CD4-positive, alpha-beta T cell (primary cell): ENCODE measurements at places on chromosomes 7 and 10. TPM values are rescaled to one million over a fixed set of nuclear protein-coding genes. Genes with fewer than 3 reads are reported as not detected.

DNA sequence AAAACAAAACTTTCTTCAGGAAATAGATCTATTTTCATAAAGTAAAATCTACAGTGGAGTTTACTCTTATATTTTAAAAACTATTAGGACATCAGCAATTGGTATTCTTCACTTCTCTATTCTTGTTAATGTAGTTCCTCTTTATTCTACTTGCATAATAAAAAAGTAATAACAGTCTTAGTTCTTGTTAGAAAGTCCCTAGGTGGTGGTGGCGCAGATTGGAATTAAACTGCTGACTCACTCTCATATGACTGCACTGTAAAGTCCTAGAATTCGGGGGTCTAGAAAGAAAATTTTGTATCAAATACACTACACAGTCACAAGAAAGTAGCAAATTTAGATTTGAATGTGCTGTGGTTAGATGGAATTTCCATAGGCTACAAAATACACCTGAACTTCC lies 44.6 kb upstream of the TES start:
- peaks cover 5% of the 10 kb centered on the region for H3K4me1 ChIP-seq
- no peak overlapping the region for H3K27ac ChIP-seq
- H3K4me3 ChIP-seq = no peak overlapping the region
- H3K36me3 ChIP-seq = no peaks in the 10 kb centered on the region
- DNase-seq = no peak

DNA sequence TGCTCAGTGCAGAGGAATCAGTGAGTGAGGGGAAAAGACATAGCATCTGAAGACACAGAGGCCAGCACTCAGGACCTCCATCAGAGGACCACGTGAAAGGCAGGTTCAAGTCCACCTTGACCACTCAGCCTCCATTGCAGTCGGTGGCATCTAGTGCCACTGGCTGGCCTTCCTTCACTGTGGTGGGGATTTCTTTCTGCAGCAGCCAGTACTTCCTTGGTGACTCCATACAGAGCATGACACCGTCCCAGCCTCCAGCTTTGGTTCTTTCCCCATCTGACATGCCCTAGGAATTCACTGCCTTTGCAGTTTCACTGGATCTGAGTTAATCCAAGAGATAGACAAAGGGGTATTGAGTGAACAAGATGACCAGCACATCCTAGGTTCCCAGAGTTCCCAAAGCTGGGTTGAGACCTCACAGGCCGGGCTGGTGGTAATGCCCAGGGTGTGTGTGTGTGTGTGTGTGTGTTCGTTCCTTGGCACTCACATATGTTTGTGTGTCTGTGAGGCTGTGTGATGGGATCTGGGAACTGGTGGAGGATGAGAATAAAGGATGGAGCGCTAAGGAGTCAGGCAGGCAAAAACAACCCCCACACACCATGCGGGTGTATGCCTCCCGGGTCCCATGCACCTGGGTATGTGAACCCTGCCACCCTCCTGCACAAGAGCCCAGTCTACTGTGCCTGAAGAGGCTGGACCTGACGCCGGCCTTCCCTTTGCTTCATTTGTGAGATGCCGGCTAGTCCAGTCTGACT lies 57.8 kb downstream of the SYPL1 start:
- no peaks in the 10 kb centered on the region for H3K27me3 ChIP-seq
- no peak for DNase-seq
- H3K4me3 ChIP-seq = no peak overlapping the region
- H3K4me1 ChIP-seq = peaks cover 15% of the 10 kb centered on the region
- H3K36me3 ChIP-seq = no peaks in the 10 kb centered on the region

- H3K4me3 ChIP-seq = no peak overlapping the region
- H3K36me3 ChIP-seq = no peaks in the 10 kb centered on the region
- peaks cover 4% of the 10 kb centered on the region for H3K4me1 ChIP-seq
- no peak for DNase-seq
- H3K27me3 ChIP-seq = peaks cover 3% of the 10 kb centered on the region
- no peak overlapping the region for H3K27ac ChIP-seq
Observed at GRCh38 chr10:127996586-127996985, 89.7 kb downstream of the PTPRE start.

ZFAND2A gene
- 92.3 TPM for total RNA-seq

SOSTDC1 gene
- not detected for total RNA-seq

GRCh38 chr7:141701489-141702046 lies 398 bp downstream of the DENND11 start:
- no peaks in the 10 kb centered on the region for H3K36me3 ChIP-seq
- DNase-seq = peak; percentile 56
- H3K27ac ChIP-seq = peak overlapping the region; percentile 76
- peak overlapping the region; percentile 68 for H3K4me3 ChIP-seq

PDGFA gene
- total RNA-seq = 0.55 TPM

- H3K27ac ChIP-seq = no peak overlapping the region
- no peaks in the 10 kb centered on the region for H3K4me1 ChIP-seq
- H3K36me3 ChIP-seq = no peaks in the 10 kb centered on the region
- no peak for DNase-seq
Observed at GRCh38 chr7:74579800-74580685, 77.5 kb upstream of the GTF2I start.

GRCh38 chr7:103142494-103142893 lies 6.4 kb downstream of the NAPEPLD start:
- no peak overlapping the region for H3K27ac ChIP-seq
- peaks cover 4% of the 10 kb centered on the region for H3K4me1 ChIP-seq
- H3K27me3 ChIP-seq = no peaks in the 10 kb centered on the region

- no peak for DNase-seq
- H3K27me3 ChIP-seq = peaks cover 65% of the 10 kb centered on the region
- no peak overlapping the region for H3K4me3 ChIP-seq
- H3K4me1 ChIP-seq = peaks cover 13% of the 10 kb centered on the region
- H3K36me3 ChIP-seq = no peaks in the 10 kb centered on the region
- no peak overlapping the region for H3K27ac ChIP-seq
Observed at GRCh38 chr7:155813125-155813524, 862 bp upstream of the SHH start.

GRM3 gene
- total RNA-seq = not detected

CELF2 gene
- total RNA-seq = 205 TPM

DNA sequence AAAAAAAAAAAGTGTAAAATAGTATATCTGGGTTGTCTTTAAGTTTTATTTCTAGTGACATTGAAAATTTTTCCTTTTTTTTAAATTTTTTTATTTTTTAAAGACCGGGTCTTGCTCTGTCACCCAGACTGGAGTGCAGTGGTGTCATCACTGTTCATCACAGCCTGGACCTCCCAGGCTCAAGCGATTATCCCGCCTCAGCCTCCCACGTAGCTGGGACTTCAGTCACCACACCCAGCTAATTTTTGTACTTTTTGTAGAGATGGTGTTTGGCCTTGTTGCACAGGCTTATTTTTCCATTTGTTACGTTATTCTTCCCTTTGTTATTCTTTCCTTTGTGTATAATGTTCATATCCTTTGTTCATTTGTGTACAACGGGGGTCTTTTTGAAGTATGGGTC lies 30.1 kb downstream of the TSPAN14 start:
- no peak for DNase-seq
- H3K27ac ChIP-seq = peak overlapping the region; percentile 81
- H3K4me1 ChIP-seq = peaks cover 83% of the 10 kb centered on the region
- H3K4me3 ChIP-seq = peak overlapping the region; percentile 37
- no peaks in the 10 kb centered on the region for H3K27me3 ChIP-seq

DLX6 gene
- total RNA-seq = not detected

- no peak overlapping the region for H3K4me3 ChIP-seq
- DNase-seq = no peak
Observed at GRCh38 chr10:92278996-92279696, 11.7 kb downstream of the CPEB3 start.

FGF8 gene
- total RNA-seq = not detected

- no peaks in the 10 kb centered on the region for H3K36me3 ChIP-seq
- no peak for DNase-seq
- no peaks in the 10 kb centered on the region for H3K4me1 ChIP-seq
- H3K27ac ChIP-seq = no peak overlapping the region
Observed at GRCh38 chr7:80213814-80214213, 79.2 kb downstream of the GNAI1 start.

DNA sequence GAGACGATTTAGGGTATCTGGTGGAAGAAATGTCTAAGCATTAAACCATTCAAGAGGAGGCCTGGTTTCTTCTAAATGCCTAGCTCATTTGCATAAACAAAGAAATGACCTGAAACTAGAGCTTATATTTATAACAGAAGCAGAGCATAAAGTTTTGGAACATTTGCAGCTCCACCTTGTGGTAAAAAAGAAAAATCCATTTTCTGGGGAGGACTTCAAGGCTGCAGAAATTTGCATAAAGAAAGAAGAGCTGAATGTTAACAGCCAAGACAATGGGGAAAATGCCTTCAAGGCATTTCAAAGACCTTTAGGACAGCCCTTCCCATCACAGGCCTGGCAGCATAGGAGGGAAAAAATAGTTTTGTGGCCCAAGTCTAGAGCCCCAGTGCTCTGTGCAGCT lies 362.0 kb downstream of the ZNF248 start:
- H3K27ac ChIP-seq = no peak overlapping the region
- H3K4me1 ChIP-seq = no peaks in the 10 kb centered on the region
- H3K4me3 ChIP-seq = no peak overlapping the region
- H3K36me3 ChIP-seq = no peaks in the 10 kb centered on the region

GRCh38 chr7:76260171-76260703 lies 42.2 kb upstream of the HSPB1 start:
- peaks cover 21% of the 10 kb centered on the region for H3K27me3 ChIP-seq
- H3K27ac ChIP-seq = no peak overlapping the region
- H3K36me3 ChIP-seq = no peaks in the 10 kb centered on the region
- peak overlapping the region; percentile 16 for H3K4me3 ChIP-seq

CLDN4 gene
- 0.05 TPM for total RNA-seq

HOXA7 gene
- not detected for total RNA-seq

GRCh38 chr10:75864717-75865116 lies 433.3 kb downstream of the LRMDA start:
- H3K27ac ChIP-seq = no peak overlapping the region
- H3K4me1 ChIP-seq = no peaks in the 10 kb centered on the region
- H3K27me3 ChIP-seq = no peaks in the 10 kb centered on the region
- H3K4me3 ChIP-seq = no peak overlapping the region

GPR15LG gene
- not detected for total RNA-seq

PSPH gene
- total RNA-seq = 1.9 TPM

CD36 gene
- 1.4 TPM for total RNA-seq

- no peaks in the 10 kb centered on the region for H3K27me3 ChIP-seq
- DNase-seq = no peak
- peaks cover 17% of the 10 kb centered on the region for H3K4me1 ChIP-seq
- no peak overlapping the region for H3K27ac ChIP-seq
- no peaks in the 10 kb centered on the region for H3K36me3 ChIP-seq
Observed at GRCh38 chr7:139125657-139126056, 16.1 kb upstream of the ZC3HAV1 start.

EBLN1 gene
- not detected for total RNA-seq

NEUROD6 gene
- total RNA-seq = not detected

GRCh38 chr7:4880218-4880617 lies 3.3 kb downstream of the RADIL start:
- H3K27ac ChIP-seq = no peak overlapping the region
- H3K27me3 ChIP-seq = peaks cover 28% of the 10 kb centered on the region
- no peaks in the 10 kb centered on the region for H3K36me3 ChIP-seq
- H3K4me1 ChIP-seq = peaks cover 15% of the 10 kb centered on the region

DNA sequence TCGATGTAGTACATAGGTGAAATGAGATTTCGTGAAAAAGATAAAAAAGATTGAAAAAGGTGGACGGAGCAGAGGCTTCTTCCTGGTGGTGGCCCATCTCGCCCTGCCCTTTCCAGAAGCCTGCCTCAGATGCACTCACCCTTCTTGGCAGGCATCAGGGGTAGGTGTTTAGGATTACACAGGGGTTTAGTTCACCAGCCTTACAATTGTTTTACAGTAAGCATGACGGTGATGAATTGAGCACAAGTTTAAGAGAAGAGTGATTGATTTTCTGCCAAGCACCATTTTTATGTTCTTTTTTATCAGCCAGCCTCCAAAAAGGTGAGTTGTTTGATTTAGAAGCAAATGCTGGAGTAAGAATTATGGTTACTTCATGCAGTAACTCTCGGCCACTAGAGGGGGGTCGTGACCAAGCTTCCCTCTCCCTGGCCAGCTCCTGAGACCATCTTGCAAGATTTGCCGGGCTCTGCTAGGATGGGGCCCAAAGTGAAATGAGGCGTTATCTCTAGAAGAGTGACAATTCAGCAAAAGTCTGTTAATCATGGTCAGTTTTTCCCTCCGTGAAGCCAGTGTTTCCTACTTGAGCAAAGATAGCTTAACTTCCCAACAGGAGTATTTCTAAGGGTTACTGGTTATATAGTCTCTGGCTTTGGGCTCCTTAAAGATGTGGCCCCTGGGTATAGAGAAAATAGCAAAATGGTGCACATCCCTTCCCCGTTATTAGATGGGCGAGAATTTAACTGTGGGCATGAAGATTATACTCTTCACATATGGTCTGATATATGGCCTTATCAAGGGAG lies 228.8 kb downstream of the BMPER start:
- DNase-seq = no peak
- H3K36me3 ChIP-seq = no peaks in the 10 kb centered on the region
- H3K27ac ChIP-seq = no peak overlapping the region
- H3K4me3 ChIP-seq = no peak overlapping the region
- H3K4me1 ChIP-seq = no peaks in the 10 kb centered on the region

ARHGAP21 gene
- 43.4 TPM for total RNA-seq

GRCh38 chr10:117439243-117439912 lies 64.1 kb upstream of the PDZD8 start:
- H3K4me3 ChIP-seq = no peak overlapping the region
- H3K27me3 ChIP-seq = peaks cover 12% of the 10 kb centered on the region
- H3K27ac ChIP-seq = no peak overlapping the region
- peaks cover 3% of the 10 kb centered on the region for H3K4me1 ChIP-seq
- H3K36me3 ChIP-seq = no peaks in the 10 kb centered on the region
